ENCODE measurements at places on chromosomes 5 and 9.

- DNase-seq: no peak
Measured at GRCh38 chr5:91128604-91129003, 254.5 kb downstream of the ARRDC3 start.

GRCh38 chr9:138007918-138008841 is 130.6 kb downstream of the CACNA1B start:
- no peak for DNase-seq

DNA sequence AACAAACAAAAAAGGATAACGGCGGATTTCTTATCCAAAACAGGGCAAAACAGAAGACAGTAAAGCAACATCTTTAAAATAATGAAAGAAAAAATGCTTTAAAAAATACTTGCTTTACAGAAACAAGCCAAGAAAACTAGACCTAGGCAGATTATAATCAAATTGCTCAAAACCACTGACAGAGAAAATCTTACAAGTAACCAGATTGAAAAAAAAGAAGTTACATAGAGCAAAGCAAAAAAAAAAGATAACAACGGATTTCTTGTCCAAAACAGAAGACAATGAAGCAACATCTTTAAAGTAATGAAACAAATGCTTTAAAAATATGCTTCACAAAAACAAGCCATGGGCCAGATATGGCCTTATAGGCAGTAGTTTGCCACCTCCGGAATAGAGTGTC is 51.1 kb downstream of the RICTOR start:
- no peak for DNase-seq

DNA sequence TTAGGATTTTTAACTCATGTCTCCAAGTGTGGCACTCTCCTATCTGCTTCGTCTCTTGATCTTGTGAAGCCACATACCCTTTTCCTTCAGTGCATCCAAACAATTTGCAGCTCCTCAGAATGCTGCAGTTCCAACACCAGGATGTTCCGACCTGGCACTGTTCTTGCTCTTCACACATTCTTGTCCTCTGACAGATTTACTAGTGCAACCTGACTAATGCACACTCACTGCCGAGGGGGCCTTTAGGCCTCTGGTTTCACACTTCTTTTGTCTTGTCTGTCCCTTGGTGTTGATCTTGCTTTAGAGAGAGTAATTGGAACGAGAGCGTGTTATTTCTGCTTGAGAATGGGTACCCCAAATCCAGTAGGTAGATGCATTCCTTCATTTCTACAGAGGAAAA is 15.0 kb downstream of the ARHGAP26 start:
- DNase-seq: no peak

- peak; percentile 91 for DNase-seq
Measured at GRCh38 chr9:124940894-124941678, at the start of gene GOLGA1. GOLGA1 (minus strand) TSS chr9:124941083; CDS start chr9:124938711, 2,372 bp downstream.

DNA sequence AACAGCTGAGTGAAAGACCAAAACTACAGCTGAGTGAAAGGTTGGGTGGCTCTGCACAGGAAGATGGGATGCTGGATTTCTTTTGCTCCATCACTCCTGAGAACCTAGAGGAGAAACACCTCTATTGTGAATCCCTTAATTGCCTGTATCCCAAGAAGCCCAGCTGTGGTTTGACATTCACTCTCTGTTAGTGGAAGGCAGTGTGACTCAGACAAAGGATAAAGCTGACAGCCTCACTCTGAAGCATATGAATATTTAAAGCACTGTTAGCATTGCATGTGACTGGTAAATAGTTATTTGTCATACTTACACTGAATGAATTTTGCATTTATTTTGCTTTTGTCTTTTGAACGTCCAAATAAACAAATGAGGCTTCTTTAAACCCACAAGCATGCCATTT is 367.1 kb upstream of the RIOK2 start:
- DNase-seq: peak; percentile 69

GRCh38 chr5:125142458-125142857 is 396.0 kb upstream of the ZNF608 start:
- DNase-seq: no peak

GRCh38 chr9:112380102-112380824 is at the start of gene HSDL2:
HSDL2 (plus strand) TSS chr9:112380108; CDS start chr9:112380164, 56 bp downstream.
- peak; percentile 41 for DNase-seq

GRCh38 chr5:123093111-123093600 is 4.1 kb downstream of the PRDM6 start:
- no peak for DNase-seq

DNA sequence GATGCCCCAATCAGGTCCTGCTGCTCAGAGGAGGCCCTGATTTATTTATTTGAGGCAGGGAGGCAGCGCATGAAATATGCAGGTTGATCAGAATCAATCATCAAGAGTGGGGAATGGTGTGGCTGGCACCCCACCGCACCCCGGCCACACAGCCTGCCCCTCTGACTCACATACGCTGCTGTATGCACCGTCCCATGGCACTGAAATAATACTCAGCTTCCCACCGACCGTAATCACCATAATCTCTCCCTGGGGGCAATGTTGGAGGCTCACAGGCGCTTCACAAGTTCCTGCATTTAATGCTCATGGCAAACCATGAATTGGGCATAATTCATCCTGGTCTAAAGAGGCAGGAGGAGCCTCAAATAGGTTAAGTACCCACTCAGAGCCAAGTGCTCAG is 141.2 kb upstream of the TBC1D2 start:
- no peak for DNase-seq

GRCh38 chr9:133253268-133253667 is 21.7 kb downstream of the ABO start:
- DNase-seq: no peak

- DNase-seq: peak; percentile 64
Measured at GRCh38 chr5:109691996-109692395, 2.3 kb downstream of the MAN2A1 start.

- no peak for DNase-seq
Measured at GRCh38 chr9:6418764-6419163, 5.8 kb downstream of the UHRF2 start.

GRCh38 chr5:127647361-127647958 is 1.4 kb upstream of the CTXN3 start:
- no peak for DNase-seq

GRCh38 chr5:122775550-122776542 is 966 bp downstream of the SNX2 start:
- DNase-seq: peak; percentile 26

DNA sequence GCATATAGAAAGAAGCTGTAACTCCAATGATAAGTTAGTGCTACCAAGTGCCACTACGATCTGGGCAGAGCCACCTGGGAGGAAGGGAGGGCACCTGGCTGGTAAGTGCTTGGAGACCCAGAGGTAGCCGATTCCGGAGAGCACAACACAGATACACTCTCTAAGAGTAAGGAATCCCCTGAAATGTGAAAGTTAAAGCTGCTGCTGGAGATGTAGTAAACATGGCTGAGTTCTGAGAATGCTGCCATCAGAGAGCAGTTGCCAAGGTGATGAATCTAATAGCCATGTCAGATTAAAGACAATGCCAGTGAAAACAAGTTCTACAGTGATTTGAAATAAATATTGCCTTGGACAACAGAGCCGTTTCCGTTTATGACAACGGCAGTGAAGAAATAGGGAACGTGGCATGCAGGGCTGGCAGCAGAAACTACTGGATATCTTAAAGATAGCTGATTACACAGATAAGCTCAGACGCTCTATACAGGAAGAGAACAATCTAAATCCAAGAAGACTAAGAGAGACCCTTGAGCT is 561.2 kb upstream of the C9orf72 start:
- no peak for DNase-seq

DNA sequence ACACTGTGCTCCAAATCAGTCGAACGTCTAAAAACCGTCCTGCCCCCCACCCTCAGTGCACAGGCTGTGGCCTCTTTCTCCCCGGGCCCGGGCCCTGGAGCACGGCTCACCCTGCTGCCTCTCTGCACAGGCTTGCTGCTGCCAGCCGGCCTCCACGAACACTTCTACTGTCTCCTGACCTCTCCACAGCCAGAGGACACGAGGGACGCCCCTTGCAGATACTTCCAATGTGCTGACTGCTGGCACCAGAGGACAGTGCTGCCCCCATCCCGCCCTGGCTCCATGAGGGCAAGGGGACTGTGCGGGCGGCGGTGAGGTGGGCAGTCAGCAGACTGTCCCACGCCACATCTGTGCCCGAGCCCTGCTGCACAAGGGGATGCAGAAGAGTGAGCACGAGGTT is 174.8 kb downstream of the COL23A1 start:
- no peak for DNase-seq

- peak; percentile 51 for DNase-seq
Measured at GRCh38 chr5:157870837-157871834, 12.2 kb upstream of the CLINT1 start.

DNA sequence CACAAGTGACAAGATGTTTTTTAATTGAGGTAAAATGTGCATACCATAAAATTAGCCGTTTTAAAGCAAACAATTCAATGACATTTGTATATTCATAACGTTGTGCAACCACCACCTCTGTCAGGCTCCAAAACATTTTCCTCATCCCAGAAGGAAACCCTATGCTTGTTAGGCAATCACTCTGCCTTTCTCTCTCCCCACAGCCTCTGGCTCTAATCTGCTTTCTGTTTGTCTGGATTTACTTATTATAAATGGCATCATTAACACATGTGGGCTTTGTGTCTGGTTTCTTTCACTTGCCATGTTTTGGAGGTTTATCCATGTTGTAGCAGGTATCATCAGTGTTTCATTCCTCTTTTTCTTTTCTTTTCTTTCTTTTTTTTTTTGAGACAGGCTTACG is 1.4 kb upstream of the N4BP3 start:
- peak; percentile 70 for DNase-seq

- DNase-seq: no peak
Measured at GRCh38 chr5:125162714-125163113, 416.3 kb upstream of the ZNF608 start.

All from fibroblast of lung (primary cell).